AG09319 (cell line): ENCODE measurements at places on chromosomes 2 and 18.

- no peak for DNase-seq
These were observed 124.1 kb downstream of the LNPK start for GRCh38 chr2:175877845-175878544.

DNA sequence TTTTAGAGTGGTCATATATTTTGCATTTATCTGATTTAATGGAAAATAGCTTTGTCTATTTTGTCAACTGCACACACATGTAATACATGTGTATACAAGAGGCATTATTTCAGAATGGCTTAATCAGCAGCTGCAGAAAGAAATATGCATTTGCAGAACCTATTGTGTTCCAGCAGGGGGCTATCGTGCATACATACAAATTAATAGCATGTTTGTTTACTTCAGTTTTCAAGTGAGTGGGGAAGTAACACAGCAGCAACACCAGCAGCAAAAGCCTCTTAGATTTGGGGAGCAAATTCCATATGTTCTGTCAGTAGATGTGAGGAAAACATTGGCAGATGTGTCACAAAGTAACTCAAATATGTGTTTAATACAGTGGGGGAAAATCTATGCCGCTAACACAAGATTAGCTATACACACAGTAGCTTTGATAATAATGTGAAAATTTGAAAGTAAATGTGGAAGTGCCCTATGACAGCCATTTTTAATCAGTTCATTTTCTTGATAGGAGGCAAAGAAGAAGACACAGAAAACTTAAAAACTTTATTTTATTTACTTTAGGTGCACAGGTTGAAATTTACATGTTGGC is 218.1 kb downstream of the WDR7 start:
- DNase-seq = peak; percentile 37

GRCh38 chr2:85826990-85827878 is 61.6 kb downstream of the ST3GAL5 start:
- no peak for DNase-seq

DNA sequence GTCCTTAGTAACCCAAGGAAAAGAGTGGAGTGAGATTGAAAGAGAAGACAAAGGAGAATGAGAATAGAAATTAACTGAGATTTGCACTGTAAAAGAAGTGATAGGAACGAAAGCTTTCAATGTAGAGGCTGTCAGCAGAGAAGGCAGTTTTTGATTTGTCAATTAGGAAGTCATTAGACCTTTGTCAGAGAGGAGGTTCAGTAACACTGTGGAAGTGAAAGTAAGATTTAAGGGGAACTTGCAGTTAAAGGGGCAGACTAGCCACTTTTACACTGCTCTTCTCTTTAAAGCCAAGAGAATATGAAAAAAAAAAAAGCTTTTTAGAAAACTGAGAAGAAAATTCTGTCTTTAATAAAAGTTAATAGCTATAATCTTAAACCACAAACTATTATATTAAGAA is 11.5 kb upstream of the KYNU start:
- DNase-seq = no peak

- no peak for DNase-seq
These were observed 214.7 kb downstream of the SS18 start for GRCh38 chr18:25875551-25876240.

DNA sequence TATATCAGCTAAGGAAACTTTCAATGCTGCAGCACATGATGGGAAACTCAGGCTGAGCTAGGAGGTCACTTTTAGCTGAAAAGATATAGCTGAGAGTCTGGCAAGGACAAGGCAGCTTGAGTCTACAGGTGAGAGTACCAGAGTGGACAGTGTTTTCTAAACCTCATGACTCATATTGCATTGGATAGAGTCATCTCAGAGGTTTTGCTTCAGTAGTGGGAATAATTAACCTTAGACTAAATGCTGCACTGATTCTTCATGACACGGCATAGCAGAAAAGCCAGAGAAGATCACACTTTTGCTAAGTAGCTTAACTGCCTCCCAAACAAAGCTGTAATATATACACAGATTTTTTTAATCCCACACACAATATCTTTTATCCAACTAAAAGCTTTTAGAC is 865.0 kb upstream of the CDH2 start:
- DNase-seq = no peak

DNA sequence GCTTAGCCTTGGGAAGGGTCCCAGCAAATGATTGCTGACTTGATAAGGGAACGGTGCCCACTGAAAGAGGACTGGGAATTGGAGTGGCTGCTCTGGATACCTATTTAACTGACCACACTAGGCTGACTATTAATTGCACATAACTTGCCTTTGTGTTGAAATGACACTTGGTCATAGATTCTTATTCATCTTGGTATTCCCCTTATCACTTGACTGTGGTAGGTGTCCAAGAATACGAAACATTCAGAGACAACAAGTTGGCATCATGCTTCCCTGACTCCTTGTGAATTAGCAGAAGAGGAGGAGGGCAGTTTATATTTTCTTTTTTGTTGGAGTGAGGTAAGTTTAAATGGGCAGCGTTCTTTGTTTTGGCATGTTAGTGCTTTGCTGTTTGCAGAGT is 13.4 kb downstream of the FMNL2 start:
- DNase-seq = no peak

GRCh38 chr2:24110660-24111303 is 12.4 kb downstream of the PFN4 start:
- DNase-seq = no peak

DNA sequence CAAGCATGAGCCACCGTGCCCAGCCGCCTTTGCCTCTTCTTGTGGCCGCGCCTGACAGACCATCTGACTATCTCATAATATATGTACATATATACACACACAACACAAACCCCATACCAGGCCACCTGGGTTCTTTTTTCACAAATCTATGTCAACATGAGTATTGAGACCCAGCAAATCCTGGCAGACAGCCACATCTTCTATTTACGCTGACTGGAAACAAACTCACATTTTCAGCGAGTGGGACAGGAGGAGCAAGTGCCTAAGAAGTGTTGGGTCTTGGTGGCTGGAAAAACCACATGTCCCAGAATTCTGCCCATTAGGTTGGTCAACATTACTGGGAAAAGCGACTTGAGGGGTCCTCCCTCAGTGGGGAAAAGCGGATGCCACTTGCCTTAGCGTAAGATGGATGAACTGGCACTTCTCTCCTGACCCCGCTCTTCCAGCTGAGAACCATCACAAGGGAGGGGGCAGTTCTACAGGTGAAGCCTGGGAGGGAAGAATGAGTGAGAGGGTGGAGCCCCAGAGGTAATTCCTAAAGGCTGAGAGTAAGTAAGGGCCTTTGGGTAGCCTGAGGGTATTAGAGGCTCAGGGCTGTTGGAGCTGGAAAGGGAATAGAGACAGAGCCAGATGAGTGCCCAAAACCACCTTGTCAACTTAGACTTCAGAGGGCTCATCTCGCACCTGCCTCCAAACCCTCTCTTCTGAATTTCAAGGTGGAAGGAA is 1.9 kb downstream of the SCYGR3 start:
- DNase-seq = no peak
